GOT3 (cell line): ENCODE measurements at places on chromosomes 16 and 17.

GRCh38 chr16:1144476-1145382 lies 8.2 kb upstream of the CACNA1H start:
- DNase-seq = no peak

GRCh38 chr17:9370467-9370866 lies 205.2 kb downstream of the STX8 start:
- DNase-seq = no peak

- no peak for DNase-seq
These were observed 63.5 kb upstream of the PLCG2 start for GRCh38 chr16:81715358-81716196.

DNA sequence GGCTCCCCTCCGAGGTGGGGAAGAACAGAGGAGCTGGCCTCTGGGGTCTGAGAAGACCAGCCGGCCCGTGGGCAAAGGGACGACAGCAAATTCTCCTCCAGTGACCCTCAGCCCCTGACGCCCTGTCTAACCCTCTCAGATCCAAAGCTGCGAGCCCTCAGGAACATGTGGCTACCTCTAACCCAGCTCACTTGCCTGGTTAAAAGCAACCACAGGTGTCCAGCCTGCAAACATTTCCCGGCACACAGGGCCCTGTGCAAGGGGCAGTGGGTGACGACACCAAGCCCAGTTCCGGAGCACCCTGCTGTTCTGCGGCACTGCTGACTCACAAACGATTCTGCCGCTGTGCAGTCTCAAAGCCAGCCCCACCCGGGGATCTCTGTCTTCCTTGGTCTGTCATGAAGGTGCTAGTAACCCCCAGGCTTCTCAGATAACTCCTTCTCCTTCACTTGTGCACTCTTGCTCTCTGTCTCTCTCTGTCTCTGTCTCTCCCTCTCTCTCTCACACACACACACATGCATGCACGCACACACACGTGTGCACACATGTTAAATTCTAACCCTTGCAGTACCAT lies 23.0 kb downstream of the WNT3 start:
- DNase-seq = no peak

GRCh38 chr17:29291163-29291752 lies 2.7 kb downstream of the NUFIP2 start:
- no peak for DNase-seq

GRCh38 chr16:11734653-11735043 lies 8.0 kb downstream of the TXNDC11 start:
- DNase-seq = no peak

DNA sequence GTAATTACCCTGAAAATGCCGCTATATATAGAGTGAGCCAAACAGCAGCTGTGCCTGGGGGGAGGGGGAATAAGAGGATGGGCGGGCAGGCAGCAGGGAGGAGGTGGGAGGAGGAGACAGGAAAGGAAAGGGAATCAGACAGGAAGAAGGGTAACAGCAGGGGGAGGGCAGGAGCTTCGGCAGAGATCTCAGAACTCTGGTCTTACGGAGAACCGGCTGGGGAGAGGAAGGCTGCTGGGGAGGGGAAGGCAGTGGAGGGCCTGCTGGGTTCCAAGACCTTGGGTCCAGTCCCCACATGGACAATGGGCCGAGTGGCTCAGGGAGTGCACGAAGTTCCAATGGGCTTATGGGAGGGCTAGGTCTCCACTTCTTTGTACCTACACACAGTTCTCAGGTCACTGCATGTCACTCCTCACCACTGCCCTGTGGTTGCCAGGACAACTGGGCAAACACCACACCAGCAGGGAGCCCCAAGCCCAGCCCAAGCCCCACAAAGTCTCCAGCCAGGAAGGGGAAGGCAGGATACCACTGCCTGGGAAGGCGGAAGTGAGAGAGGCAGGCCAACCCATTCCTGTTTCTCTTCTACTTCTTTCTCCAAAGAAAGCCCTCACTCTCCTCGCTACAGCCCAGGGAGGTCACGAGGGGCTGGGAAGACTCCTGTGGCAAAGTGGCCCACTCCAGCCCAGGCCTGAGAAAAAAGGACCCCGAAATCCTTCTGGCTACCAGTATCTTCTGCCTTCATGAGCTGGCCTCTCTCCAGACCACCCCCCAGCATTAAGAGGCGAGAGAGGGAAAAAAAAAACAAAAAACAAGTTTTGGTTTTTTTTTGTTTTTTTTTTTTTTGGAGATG lies 25.3 kb downstream of the G6PC3 start:
- DNase-seq = no peak
